ENCODE measurements at places on chromosomes 2 and 18.

GRCh38 chr2:235508371-235509160, 14.7 kb downstream of the AGAP1 start:
- DNase-seq = no peak

GRCh38 chr2:179612108-179612507, 249.3 kb downstream of the ZNF385B start:
- DNase-seq = no peak

GRCh38 chr2:133213651-133214050, 354.6 kb downstream of the NCKAP5 start:
- no peak for DNase-seq

DNA sequence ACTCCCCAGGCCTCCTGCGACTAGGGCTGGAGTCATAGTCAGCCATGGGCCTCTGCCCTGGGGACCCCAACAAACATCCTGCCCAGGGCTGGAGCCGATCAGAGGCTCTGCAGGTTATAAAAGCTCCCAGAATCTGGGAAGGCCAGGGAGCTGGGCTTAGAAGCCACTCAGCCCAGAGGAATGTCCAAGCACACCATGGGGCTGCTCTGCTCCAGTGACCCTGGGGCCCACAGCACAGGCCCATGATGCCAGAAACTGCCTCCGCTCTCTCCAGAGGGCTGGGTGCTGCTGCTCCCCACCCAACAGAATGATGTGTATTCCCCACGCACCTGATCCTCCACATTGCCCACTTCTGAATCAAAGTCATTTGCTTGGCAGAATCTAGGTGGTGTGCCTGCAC, 88.5 kb downstream of the ARMC9 start:
- no peak for DNase-seq

DNA sequence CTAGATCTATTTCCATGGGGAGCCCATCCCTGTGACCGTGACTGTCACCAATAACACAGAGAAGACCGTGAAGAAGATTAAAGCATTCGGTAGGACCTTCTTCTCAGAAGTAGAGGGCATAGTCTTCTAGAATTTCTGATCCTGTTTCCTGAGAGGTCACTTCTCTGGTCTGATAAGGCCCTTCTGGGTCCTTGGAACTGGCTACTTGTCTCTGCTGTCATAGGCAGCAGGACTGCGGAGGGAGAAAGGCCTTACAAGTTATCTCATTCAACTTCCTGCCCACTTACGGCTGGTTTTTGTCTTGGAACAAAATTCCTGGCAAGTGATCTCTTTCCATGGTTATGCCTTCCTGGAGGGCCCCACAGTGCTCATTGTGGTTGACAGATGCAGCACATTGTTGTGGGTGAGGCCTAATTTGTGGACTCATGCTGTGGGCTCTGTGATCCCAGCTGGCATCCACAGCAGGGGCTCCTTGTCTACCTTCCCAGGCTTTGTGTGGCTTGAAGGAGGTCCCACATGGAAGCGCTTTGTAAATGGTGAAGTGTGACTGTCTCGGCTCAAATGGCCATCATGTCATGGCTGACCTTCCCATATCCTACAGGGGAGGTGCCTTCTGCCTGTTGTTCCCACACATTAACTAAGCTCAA, 22.0 kb downstream of the SAG start:
- no peak for DNase-seq

- DNase-seq = no peak
Observed at GRCh38 chr2:21317131-21317530, 193.4 kb downstream of the TDRD15 start.

- no peak for DNase-seq
Observed at GRCh38 chr2:121297217-121297830, 12.3 kb upstream of the TFCP2L1 start.

DNA sequence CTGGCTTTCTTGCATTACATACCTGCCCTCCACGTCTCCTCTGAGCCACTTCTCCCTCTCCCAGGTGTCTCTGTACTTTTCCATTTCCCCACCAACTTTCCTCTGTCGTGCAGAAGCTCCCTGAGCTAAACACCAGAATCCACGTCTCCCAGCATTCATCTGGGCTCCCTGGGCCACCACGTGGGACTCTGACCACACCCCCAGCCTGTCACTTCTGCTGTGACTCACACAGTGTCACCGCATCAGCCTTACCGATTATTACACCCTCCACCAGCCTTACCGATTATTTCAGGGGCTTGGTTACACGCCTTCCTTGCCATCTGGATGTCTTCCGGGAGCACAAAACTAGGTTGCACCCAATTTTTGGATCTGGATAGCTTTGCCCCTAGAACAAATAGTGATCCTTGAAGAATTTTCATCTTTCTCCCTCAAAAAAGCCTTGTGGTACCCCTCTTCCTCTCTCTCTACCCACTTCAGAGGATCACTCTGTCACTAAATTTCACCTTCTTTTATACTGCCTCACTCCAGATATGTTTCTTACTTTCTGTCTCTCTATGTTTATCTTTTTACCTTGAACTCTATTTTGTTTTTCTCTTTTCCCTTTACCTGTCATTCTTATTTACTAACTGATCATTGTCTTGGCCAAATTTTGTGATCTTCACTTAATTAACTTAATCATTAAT, 136.9 kb upstream of the CAB39 start:
- no peak for DNase-seq

DNA sequence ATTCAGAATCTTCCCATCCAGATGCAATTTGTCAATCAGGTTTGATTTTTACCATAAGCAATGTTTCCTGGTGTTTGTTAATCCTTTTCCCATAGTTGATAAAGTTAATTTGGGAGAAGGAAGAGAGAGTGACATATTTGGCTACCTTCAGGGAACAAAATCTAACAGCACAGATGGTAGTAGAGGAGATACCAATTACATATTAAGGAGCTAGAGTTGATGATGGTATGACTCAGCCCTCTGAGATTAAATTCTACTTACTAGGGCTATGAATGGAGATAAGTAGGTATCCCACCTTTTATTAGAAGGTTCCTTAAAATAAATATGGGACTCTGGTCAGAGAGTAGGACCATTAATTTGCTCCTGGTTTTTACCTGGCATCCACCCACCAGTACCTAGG, 139.7 kb downstream of the EHBP1 start:
- DNase-seq = no peak

DNA sequence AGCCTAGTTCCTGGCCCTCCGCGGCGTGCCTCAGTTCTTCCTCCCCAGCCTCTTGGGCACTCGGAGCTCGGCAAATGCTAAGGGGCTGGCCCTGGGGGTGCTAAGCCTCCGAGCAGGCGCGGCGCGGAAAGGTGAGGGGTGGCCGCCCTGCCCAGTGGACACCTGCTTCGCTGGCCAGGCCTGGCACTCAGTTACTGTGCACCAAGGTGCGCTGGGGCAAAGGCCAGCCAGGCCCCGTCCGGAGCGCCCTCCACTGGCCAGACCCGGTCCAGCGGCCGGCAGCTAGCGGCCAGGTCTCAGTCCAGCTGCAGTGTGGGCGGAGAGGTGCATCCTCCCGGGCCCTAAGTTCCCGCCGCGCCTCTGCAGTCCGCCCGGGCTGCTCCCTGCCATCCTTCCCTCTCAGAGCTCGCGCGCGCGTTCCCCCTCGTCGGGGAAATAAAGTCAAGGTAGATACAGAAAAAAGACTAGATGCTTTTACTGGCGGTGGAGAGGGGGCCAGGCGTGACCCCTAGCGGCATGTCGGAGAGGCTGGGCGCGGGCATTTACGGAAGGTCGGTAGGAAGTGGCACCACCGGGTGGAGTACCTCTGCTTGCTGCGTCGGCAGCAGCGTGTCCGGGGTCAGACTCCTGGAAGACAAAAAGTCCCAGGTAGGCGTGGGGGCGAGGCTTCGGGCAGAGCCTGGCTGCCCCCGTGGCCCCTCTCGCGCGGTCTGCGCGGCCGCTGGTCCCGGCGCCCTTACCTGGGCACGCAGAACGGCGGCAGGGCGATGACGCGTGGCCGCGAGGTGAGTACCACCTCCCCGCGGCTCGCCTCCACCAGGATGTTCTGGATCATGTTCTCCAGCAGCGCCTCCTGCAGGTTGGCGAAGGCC, 9.4 kb upstream of the CRYBA2 start:
- DNase-seq = no peak

DNA sequence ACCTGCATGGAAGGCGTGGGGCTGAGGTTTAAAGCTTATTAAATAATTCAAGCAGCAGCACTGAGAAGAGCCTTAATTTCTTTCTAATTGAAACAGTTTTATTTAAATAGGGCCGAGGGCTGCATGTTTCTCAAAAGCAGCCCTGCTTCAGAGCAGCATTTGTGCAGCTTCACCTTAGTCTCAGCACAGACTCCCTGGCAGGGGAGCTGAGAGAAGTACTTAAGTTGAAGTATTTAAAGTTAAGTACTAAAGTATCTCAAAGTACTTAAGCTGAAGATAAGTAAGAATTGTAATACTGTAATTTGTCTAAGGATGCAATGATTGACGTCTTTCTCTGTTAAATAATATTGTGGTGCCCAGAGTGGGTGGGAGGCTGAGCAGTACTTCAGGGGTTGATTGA, 31.4 kb downstream of the IMPA2 start:
- DNase-seq = no peak

- DNase-seq = no peak
Observed at GRCh38 chr2:237448171-237448570, 34.2 kb upstream of the COL6A3 start.

- no peak for DNase-seq
Observed at GRCh38 chr2:89842180-89842908, 1150.9 kb downstream of the RPIA start.

GRCh38 chr2:233542507-233542906, 24.1 kb downstream of the USP40 start:
- DNase-seq = no peak

DNA sequence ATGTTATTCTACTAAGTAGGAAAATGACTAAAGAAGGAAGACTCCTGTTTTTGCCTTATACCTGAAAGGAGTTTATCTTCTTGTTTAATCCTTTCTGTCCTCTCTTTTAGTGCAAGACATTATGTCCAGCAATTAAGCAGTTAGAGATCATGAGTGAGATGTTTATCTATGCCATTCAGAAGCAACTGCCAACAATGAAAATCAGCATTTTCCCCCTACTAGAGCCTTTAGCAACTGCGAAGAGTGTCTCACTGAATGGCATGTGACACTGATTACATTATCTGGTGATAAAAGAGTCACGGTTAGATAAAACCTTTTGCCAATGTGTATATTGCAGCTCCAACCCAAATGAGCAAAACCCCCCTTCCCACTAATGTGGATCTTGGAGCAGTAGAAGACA, 357.7 kb upstream of the SYT4 start:
- no peak for DNase-seq

- no peak for DNase-seq
Observed at GRCh38 chr2:59654710-59655109, 898.7 kb downstream of the BCL11A start.

GRCh38 chr2:239960929-239961661, 64.0 kb downstream of the NDUFA10 start:
- DNase-seq = no peak

DNA sequence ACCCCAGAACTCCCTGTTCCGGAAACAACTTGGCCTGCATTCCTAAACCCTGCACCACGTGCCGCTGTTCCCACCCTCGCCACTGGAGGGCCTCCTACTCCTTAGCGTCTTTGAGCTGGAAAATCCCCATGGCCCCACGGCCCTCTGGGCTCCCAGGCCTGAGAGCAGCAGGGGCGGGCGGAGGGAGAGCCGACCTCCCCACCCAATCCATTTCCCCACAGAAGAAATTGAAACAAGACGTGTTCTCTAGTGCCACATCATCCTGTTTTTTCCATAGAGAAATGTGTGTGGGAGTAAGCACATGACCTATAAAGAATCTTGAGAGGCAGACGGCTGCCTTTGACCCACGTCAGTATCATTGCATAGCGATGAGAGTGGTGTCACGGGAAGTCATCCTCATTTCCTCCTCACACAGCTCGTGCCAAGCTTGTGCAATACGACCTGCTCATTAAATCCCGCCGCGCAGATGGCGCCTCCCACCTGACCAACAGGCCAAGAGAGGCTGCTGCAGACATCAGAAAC, 79.2 kb downstream of the LAMA1 start:
- no peak for DNase-seq

GRCh38 chr2:84830095-84830494, 50.8 kb downstream of the TRABD2A start:
- DNase-seq = no peak

GRCh38 chr18:68176901-68177300, 538.0 kb downstream of the TMX3 start:
- DNase-seq = no peak

DNA sequence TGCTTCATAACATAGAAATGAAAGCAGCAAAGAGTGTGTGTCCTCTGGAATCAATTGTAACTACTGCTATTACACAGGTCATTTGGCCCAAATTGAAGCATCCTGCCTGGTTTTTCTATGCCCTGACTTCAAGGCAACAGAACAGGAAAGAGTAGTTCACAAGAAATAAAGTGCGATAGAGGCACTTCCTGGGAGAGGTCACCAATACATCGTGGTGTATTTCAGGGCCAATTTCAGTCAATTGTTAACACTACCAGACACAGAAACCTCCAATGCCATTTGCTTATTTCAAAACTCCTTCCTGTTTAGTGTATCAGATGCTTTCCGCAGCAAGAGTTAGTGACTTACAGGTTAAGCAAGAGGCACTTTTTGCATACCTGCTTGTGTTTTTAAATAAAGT, 292.1 kb downstream of the ETAA1 start:
- no peak for DNase-seq

DNA sequence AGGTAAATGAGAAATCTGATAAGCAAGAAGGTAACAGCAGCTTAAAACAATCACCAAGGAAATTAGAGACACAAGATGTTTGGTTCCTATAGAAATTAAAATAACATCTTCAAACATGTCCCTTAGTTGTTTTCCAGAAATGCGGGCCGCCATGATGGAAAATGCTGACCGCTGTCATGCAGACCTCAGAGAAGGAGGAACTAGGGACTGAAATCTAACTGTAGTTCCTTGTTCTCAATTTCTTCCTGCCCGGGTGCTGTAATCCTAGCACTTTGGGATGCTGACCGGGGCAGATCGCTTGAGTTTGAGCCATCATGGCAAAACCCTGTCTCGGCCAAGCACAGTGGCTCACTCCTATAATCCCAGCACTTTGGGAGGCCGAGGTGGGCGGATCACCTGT, 51.1 kb downstream of the TEX51 start:
- no peak for DNase-seq

- DNase-seq = no peak
Observed at GRCh38 chr18:9557250-9557943, 57.0 kb downstream of the PPP4R1 start.

DNA sequence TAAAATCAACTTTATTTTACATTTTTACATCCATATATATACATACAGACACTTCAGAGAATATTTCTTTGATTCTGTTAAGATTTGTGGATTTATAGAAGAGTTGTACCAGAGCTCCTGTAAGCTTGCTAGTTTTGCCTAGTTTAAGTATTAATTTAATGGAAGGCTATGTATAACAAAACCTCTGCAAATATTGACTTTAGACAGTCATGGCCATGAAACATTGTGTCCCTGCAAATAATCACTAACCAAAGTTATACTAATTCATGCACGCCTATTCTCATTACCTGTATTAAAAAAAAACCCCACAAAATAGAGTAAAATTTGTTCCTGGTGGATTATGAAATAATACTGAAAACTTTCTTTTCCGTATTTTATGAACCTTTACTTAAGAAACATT, 379.3 kb downstream of the CTNNA2 start:
- no peak for DNase-seq
